Stimulated activated naive CD8-positive, alpha-beta T cell treated with anti-CD3 and anti-CD28 coated beads, Interleukin-15, amount 100 ng/mL, for 72 hours (primary cell): ENCODE measurements at places on chromosomes 5 and 9.

GRCh38 chr9:137403269-137403668 is 19.7 kb downstream of the EXD3 start:
- no peak for DNase-seq

GRCh38 chr9:87734106-87734505 is 8.2 kb downstream of the CTSL start:
- no peak for DNase-seq

GRCh38 chr9:37753489-37754190 is at the start of gene TRMT10B:
Gene TRMT10B (plus strand): TSS chr9:37753805. CDS start chr9:37761932, 8,127 bp downstream.
- peak; percentile 69 for DNase-seq

GRCh38 chr5:515273-515836 is 8.9 kb downstream of the SLC9A3 start:
- no peak for DNase-seq

GRCh38 chr5:5314626-5315025 is 107.9 kb upstream of the ICE1 start:
- no peak for DNase-seq

DNA sequence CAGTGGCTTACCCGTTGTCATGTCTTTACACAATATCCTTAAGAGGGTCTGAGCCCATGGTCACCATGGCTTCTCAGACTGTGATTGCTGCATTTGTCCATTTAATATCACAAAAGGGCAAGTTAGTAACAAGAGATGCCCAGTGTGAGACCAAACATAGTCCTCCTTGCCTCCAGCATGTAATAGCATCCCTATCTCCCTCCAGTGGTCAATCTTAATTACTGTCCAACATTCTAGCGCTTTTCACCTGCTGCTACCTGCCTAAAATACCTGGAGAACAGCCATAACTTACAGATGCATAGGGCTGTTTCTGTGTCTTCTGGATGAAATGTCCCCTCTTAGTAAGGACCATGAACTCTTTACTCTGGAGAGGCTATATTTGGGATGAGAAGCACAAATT is 267.2 kb upstream of the DAB2 start:
- no peak for DNase-seq

DNA sequence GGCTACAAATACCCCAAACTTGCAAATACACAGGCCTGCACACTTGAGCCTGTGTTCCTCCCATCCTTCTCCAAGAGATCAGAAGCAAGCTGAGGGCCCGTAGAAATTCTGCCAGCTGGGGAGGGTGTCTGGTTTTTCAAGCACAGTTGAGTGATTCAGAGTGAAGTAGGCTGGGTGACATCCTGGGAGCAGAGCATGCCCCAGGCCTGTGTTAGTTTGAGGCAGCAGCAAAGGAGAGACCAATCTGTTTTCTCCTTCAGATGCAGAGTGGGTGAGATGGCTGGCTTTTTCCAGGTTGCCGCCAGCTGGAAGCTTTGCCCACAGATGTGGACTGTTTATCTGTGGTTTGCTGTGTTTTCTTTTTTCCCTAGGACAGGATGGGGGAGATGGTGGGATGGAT is 63.1 kb downstream of the RCL1 start:
- no peak for DNase-seq

DNA sequence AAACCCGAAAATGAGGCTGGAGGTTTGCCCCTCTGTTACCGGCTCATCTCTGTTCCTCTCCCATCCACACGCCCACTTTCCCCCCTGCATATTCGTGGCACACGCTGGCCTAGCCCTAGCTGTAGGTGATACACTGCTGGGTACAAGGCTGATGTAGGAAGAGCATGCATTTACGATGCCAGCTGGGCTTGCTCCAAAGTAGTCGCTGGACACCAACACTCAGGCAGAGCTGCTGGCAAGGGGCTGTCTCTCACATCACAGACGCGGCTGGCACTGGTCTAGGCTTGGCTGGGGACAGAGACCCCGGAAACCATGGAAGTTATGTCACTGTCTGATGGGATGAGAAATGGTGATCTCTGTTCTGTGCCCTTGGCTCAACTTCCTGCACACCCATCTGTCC is 9.8 kb upstream of the PHYKPL start:
- DNase-seq: no peak

GRCh38 chr5:72170101-72170500 is 62.8 kb downstream of the MAP1B start:
- no peak for DNase-seq

- peak; percentile 54 for DNase-seq
Observed at GRCh38 chr5:14870337-14871213, 1.0 kb downstream of the ANKH start.

- no peak for DNase-seq
Observed at GRCh38 chr5:68264024-68264956, 48.7 kb downstream of the PIK3R1 start.

DNA sequence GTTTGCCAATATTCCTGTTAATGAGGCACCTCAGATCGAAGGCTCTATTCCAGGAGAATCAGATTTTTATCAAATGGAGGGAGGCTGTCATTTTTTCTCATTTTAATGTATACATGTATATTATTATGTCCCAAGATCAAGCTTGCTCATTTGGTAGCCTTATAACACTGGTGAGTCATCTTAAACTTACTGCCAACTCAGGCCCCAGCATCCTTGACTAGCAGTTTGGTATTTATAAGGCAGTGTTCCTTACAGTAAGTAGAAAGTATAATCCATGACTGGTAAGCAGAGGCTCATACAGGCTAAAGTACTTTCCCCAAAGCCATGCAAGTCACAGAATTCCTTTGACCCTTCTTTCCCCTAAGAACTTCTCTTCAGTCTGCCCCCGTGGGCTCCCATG is 90.7 kb upstream of the NR3C1 start:
- no peak for DNase-seq

GRCh38 chr5:51944500-51945125 is 561.4 kb downstream of the ISL1 start:
- DNase-seq: no peak
